Forelimb muscle (tissue), 1 donor: ENCODE measurements at places on chromosomes 11 and 22.

GRCh38 chr11:78197816-78198215, 9.1 kb downstream of the USP35 start:
- DNase-seq, result no peak

GRCh38 chr11:22459048-22459447, 120.9 kb downstream of the SLC17A6 start:
- DNase-seq, result no peak

- no peak for DNase-seq
Measured at GRCh38 chr22:45101515-45102227, 62.1 kb upstream of the NUP50 start.

- DNase-seq, result no peak
Measured at GRCh38 chr22:22767876-22768602, 119.6 kb upstream of the IGLL5 start.

DNA sequence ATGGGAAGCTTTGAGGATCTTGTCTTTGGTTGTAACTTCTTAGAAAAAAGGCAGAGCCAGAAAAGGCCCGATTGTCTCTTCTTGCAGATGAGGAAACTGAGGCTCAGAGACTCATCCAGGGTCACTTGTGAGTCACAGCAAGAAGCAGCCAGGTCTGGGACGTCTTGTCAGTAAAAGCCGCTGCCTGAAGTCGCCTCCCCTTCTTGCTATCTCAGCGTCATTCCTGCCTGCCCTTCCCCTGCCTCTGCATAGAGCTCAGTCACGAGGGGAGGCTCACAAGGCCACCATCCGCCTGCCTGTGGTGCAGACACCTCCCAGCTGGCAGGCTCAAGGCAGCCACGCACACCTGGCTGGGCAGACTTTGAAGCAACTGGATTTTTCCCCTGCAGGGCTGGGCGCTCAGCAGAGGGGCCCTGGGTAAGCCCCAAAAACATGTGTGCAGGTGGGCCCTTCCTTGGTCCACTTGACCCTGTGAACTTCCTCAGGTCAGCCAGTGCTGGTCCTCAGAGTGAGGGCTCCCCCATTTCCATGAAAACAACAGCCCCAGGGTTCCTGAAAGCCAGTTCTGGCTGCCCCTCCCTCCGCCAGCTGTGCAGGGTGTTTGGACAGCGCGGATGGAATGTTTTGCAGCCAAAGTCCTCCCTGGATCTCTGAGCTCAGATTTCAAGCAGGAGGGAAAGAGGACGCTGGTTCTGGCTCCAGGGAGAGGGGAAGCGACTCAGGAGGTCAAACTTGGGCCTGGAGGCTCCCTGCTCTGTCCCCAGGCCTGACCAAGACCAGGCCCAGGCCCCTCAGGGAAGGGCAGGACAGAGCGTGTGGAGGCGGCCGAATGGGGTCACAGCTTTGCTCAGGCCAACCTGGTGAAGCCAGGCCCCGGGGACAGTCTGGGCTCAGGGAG, 6.0 kb upstream of the RAB3IL1 start:
- peak; percentile 89 for DNase-seq

DNA sequence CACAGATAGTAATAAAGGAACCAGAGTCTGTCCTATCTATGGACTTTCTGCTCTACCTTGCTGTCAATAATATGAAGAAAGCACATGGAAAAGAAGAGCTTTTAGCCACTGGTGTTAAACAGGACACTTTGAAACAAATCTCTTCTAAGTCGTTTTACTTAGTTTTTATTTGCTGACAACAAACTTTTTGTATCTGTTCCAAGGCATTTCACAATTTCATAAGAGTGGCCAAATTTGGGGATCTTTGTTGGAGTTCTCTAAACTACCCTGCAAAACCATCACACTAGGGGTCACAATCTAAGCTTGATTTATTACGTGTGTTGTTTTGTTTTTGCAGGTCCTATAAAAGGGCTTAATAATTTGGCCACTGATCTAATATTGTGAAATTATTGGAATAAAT, 54.4 kb downstream of the BBOX1 start:
- no peak for DNase-seq

DNA sequence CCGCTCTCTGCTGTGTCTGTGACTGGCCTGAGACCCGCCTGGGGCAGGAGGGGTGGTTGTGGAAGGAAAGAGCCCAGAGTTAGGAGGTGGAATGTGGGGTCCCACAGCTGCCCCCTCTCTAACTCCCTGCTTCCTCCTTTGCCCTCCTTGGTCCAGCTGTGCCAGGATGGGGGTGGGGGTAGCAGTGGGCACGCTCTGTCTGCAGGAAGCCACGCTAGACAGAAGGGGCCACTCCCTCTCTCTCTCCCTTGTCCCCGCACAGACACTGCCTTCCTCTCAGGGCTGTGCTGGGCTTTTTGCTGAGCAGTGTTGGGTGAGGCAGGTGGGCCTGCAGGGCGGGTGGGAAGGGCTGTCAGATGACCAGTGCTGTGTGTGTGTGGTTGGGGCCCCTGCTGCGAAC, 2.0 kb upstream of the SOX10 start:
- no peak for DNase-seq

- DNase-seq, result no peak
Measured at GRCh38 chr22:17396516-17396915, 27.3 kb downstream of the CECR2 start.

GRCh38 chr22:19213442-19214077, 35.0 kb upstream of the SLC25A1 start:
- no peak for DNase-seq

DNA sequence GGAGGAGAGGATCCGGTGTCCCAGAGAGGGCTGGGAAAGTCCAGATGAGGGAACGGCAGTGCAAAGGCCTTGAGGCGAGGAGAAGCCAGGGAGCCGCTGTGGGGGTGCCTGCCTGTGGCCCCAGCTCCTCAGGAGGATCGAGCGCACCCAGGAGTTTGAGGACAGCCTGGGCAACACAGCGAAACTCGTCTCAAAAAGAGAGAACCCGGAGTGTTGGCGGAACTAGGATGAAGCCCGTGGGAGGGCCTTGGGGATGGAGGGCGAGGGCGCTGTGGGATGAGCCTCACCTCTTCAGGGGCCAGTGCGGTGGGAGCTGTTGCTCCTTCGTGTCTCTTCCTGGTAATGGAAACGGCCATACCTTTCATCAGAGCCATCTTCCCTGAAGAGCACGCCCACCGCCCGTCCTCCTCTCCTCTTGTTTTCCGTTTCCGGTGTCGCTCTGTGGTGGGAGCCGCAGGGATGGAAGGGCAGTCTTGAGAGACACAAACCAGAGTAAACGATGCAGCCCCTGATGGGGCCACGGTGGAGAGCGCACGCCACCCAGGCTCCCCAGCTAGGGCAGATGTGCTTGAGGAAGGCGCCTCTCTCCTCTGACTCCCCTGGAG, 15.7 kb downstream of the TRMU start:
- no peak for DNase-seq

GRCh38 chr11:47204637-47204989, 10.2 kb upstream of the DDB2 start:
- no peak for DNase-seq

DNA sequence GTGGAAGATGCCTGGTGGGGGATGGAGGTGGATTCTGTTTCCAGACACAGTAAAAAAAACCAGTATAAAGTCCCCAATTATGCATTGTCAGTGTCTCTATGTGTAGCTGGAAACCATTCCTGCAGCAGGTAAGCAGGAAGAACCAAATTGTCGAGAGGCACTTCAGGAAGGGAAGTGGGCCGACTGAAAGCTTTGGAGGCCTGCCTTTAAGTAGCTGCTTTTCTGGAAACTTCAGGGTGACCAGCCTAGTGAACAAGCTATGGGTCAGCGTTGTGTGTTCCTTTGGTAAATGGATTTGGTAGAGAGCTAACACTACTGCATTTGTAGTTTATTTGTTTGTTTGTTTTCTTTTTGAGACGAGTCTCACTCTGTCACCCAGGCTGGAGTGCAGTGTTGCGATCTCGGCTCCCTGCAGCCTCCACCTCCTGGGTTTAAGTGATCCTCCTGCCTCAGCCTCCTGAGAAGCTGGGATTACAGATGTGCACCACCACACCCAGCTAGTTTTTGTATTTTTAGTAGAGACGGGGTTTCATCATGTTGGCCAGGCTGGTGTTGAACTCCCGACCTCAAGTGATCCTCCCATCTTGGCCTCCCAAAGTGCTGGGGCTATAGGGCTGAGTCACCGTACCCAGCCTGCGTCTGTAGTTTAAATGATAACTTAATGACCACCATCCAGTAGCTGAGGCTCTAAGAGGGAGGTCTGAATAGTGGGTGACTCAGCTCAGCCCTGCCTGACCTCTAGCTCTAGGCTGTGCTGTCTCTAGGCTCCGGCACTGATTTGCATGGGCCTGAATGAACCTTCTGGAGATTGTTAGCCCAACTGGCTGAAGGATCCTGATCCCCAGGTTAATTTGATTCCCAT, 12.8 kb downstream of the PTPRJ start:
- DNase-seq, result no peak

- DNase-seq, result no peak
Measured at GRCh38 chr11:108431370-108431769, 36.0 kb downstream of the C11orf65 start.

GRCh38 chr22:40434106-40434505, 63.7 kb downstream of the SGSM3 start:
- no peak for DNase-seq

DNA sequence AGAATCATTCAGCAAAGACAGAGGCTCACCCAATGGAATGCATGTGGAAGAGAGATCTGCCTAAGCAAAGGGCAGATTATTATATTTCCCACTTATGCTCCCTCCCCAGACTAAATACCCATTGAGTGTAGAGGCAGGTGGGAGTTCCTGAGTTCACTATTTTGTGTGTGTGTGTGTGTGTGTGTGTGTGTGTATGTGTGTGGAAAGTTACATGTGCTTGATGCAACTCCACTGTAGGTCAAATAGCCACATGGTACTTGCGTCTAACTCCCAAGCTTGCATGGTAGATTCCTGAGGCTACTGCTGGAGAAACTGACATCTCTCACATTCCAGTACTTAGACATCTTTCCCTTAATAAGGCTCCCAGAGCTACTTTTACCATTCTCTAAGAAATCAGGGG, 3.4 kb upstream of the COPB1 start:
- DNase-seq, result no peak

DNA sequence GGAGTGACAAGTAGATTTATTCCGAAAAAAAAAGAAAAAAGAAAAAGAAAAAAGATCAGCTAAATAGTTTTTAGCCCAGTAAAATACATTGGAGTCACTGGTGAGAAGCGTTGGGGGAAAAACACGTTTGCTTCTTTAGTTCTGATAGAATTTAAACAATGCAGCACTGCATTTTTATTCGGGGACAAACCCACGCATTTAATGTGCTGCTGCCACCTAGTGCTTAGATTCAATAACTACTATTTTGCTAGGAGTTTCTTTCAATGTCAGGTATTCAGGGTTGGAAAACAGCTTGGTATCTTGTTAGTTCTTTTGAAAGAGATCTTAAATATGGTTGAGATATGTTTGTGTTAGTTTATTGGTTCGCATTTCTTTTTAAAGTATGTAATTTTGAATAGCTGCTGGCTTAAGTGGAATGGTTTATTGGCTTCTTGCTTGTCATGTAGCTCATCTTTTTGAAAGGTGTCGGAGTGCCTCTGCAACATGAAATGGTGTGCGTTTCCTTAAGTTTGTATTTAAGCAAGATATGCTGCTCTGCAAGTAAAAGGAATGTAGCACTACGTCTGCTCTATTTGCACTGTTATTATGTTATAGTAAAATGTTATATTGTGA, 41.9 kb downstream of the SVIP start:
- no peak for DNase-seq

DNA sequence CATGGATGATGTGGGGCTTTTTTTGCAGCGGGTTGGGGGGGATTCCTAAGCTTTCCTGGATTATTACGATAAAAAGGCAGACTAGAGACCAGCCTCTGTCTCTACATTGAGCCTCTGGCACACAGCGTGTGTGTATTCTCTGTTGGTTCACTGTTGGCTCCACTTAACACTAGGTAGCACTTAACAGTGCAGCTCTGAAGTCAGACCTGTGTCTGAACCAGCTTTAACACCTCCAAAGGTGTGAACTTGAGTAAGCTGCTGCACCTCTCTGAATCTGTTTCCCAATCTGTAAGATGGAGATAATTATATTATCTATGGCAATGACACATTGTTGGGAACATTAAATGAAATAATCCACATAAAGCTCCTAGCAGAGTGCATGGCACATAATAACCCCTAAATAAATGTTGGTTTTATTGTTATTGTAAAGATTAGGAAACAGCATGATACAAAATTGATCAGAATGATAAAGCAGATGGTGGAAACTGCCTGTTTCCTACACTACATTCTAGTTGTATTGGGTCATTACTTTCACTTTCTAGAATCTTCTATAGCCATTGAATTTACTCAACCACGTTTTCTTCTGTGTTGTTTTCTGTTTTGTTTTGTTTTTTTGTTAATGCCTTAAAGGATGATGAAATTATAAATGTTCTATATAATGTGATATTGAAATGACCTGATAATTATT, 108.4 kb downstream of the ARL14EP start:
- no peak for DNase-seq

DNA sequence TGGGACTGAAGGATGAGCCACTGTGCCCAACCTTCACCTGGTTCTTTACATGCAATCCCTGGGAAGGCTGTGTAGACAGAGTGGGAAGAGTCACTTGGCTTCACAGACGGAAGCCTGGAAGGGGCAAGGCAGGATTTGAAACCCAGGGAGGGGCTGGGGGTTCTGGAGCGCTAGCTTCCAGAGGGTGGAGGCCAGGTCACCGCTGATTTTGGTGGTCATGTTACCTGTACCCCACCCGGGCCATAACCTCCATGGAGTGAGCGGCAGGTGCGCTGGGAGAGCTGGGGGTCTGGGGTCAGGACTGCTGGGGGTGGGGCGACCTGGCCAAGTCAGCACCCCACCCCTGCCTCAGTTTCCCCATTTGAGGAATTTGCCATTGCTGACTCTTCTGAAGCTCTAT, 38.3 kb downstream of the PDGFB start:
- no peak for DNase-seq

DNA sequence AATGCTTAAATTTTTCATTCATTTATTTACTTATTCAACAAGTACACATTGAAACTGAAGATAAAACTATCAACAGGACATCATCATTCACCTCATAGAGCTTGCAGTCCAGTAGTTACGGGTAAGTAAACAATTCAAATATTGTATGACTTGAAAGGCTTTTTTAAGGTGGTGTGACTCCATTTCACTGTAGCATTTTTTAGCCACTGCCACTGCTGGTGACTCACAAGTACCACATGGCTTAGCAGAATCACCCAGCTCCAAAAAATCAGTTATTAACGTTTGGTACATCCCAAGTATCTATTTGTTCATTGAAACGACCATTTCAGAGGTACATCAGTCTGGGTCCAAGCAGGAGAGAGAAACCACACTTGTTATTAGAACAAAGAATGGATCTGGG, 427.9 kb upstream of the DDI1 start:
- DNase-seq, result no peak

DNA sequence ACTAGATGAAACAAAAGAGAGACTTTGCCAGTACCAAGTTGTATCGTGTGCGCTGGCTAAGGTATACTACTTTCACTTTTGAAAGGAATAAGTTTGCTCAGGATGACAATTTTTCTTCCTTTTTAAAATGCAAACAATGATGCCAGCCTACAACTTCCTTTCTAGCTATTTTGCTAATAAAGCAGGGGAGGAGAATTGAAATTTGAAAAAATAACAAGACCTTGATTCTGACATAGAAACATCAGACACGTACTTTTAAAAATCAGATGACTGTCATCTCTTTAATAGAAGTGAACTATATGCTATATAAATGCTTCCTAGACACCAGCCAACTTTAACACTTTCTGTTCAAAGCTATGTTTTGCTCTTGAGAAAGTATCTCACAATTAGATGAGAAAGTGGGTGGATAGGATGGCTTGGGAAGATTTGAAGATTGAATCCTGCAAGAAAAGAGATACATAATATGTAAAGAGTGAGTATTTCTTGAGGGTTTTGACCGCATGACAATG, 41.7 kb upstream of the BLID start:
- DNase-seq, result no peak

GRCh38 chr11:112606656-112607055, 346.0 kb upstream of the PLET1 start:
- no peak for DNase-seq
